T-cell (primary cell): ENCODE measurements at places on chromosomes 3 and 15. TPM values are rescaled to one million over a fixed set of nuclear protein-coding genes. Genes with fewer than 3 reads are reported as not detected.
A peak's percentile ranks its signal among the peaks of the same experiment; 100 is the strongest.

GRCh38 chr15:31523655-31524049, 197.0 kb downstream of the KLF13 start:
- H3K36me3 ChIP-seq, result no peaks in the 10 kb centered on the region
- peaks cover 35% of the 10 kb centered on the region for H3K27me3 ChIP-seq
- H3K4me1 ChIP-seq, result no peaks in the 10 kb centered on the region
- no peak overlapping the region for H3K27ac ChIP-seq
- no peak overlapping the region for H3K4me3 ChIP-seq

Gene IL17RB
- total RNA-seq, result not detected

GRCh38 chr15:40693904-40694687, 878 bp upstream of the RAD51 start:
- no peak for DNase-seq
- peak overlapping the region; percentile 96 for H3K4me3 ChIP-seq
- H3K27ac ChIP-seq, result peak overlapping the region; percentile 99
- H3K4me1 ChIP-seq, result peaks cover 23% of the 10 kb centered on the region

Gene FBLN2
- 2.6 TPM for total RNA-seq

GRCh38 chr3:126438186-126438585, 37.5 kb downstream of the ZXDC start:
- H3K36me3 ChIP-seq, result peaks cover 62% of the 10 kb centered on the region
- no peak for DNase-seq
- no peaks in the 10 kb centered on the region for H3K27me3 ChIP-seq
- no peaks in the 10 kb centered on the region for H3K4me1 ChIP-seq

DNA sequence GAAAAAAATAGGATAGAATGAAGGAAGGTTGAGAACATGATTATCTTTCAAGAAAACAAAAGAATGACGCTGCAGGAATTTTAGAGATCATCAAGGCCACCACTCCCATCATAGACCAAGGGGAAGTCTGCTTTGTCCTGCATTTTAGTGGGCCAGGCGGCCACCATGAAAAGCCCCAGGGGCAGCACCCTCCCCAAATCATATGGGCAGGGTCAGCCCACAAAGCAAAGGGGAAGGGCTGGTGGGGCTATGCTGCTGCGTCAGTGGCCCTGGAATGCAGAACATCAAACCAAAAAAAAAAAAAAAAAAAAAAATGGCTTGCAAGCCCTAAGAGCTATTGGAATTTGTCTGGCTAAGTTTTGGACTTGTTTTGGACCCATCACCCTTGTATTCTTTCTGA, 620.8 kb downstream of the ROBO2 start:
- no peak overlapping the region for H3K4me3 ChIP-seq
- no peak for DNase-seq
- no peaks in the 10 kb centered on the region for H3K36me3 ChIP-seq
- no peaks in the 10 kb centered on the region for H3K27me3 ChIP-seq
- no peak overlapping the region for H3K27ac ChIP-seq

- no peaks in the 10 kb centered on the region for H3K27me3 ChIP-seq
- no peak for DNase-seq
- H3K36me3 ChIP-seq, result no peaks in the 10 kb centered on the region
- H3K4me3 ChIP-seq, result no peak overlapping the region
- no peaks in the 10 kb centered on the region for H3K4me1 ChIP-seq
- no peak overlapping the region for H3K27ac ChIP-seq
Measured at GRCh38 chr3:100910986-100911385, 82.2 kb downstream of the ABI3BP start.

Gene ZNF501
- total RNA-seq, result 0.65 TPM

Gene WWTR1
- total RNA-seq, result 1.4 TPM
